ENCODE measurements at places on chromosomes 4 and X.

GRCh38 chrX:129842510-129843208, 1.0 kb downstream of the ZDHHC9 start:
- no peak for DNase-seq

DNA sequence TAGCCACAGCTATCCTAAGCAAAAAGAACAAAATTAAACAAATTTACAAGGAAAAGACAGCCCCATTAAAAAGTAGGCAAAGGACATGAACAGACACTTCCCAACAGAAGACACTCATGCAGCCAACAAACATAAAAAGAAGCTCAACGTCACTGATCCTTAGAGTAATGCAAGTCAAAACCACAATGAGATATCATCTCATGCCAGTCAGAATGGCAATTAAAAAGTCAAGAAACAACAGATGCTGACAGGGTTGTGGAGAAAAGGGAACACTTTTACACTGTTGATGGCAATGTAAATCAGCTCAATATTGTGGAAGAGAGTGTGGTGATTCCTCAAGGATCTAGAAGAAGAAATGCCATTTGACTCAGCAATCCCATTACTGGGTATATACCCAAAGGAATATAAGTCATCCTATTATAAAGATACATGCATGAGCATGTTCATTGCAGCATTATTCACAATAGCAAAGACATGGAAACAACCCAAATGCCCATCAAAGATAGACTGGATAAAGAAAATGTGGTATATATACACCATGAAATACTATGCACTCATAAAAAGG, 163.0 kb upstream of the TET2 start:
- DNase-seq = no peak

- no peak for DNase-seq
Observed at GRCh38 chrX:23389196-23389792, 54.6 kb downstream of the PTCHD1 start.

DNA sequence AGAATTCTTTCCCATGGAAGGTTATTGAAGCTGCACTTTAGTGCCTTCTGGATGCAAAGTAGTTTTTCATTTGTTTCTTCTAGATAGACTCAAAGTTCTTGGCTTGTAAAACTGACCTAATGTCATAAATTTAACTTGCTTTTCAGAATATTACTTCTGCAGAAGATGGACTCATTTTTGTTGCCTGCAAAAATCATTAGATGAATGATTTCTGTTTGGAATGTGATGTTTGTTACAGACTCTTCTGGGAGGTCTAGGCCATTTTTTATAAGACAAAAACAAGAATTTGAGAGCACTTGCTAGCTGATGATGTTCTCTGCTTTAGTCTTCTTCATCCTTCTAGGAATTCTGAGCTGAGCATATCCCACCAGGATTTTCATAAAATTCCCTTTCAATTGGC, 308.6 kb upstream of the GIMD1 start:
- DNase-seq = no peak

DNA sequence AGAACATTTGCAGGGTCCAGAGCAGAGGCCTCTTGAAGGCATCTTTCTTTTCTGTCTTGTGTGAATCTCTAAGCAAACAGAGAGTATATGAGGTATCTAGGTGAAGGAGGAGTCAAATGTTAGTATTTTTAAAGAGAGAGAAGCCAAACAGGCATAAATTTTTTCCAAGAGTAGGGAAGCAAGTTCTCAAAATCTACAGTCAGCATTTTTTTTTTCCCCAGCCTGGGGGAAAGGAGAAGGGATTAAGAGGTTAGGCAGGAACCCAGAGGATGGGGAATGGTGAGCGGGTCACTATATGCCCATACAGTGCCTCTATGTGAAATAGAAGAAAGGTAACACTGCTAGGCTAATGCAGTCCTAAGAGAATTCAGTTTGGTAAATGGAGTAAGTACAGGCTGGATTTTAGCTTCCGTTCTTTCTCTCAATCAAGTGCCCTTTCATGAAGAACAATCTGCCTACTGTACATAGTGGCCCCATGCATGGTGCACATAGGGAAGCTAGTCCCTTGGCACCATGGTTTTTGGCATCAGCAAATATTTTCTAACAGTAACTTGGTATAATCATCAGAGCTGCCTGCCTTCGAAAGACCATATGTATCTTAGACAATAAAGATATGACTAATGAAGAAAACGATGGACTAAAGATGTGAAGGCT, 163.1 kb upstream of the MAB21L2 start:
- DNase-seq = no peak

DNA sequence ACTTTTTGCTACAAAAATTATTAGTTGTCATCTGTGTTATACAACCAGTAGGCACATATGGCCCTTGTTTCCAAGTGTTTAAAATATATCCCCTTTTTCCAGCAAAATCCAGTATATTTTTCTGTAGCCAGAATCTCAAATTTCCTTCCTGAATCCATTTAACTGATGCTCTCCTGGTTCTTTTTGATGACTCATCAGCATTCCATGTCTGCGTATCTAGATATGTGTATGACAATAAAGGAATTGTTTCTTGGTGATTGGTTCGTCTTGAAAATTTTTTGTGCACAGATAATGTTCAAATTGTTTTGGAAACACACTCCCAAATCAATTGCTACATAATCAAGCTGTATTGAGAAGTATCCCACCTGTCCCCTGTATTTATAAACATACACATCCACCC, 98.3 kb downstream of the ITM2A start:
- no peak for DNase-seq

- DNase-seq = no peak
Observed at GRCh38 chrX:15404401-15405096, 20.3 kb upstream of the VEGFD start.

Measured in GM13976 (cell line).